Pulmonary artery endothelial cell (primary cell): ENCODE measurements at places on chromosomes 7 and 10.
A peak's percentile ranks its signal among the peaks of the same experiment; 100 is the strongest.

DNA sequence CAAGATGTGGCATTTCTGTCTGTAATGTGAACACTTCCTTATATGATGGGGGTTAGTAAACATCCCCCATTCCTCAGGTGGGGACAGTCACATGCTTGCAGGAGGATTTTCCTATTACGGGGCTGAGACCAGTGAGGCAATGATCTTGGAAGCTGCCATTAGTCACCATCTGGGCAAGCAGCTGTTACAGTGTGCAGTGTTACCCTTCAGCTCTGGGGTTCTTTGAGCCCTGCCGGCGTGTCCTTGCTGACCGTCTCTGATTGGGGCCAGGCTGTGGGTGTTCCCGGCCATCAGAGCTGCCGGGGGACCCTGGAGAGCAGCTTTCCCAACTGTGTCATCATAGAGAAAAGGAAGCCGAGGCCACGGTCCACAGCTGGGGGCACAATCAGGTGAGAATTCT, 126.8 kb upstream of the FAM20C start:
- no peak for DNase-seq

DNA sequence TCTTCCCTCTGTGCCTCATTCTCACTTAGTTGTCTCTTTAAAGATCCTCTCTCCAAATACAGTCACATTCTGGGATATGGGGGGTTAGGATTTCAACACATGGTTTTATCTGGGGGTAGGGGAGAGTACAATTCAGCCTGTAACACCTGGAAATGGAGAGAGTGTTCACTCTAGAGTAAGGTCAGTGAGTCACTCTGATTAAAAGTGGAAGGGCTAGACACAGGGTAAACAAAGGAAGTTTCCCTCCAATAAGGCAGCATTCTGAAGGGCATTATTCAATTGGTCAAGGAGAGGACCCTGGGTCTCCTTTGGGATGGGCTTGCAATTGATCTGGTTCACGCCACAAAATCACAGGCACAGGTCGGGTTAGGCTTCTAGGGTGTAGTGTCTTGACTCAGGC, 232.8 kb upstream of the NPSR1 start:
- no peak for DNase-seq

DNA sequence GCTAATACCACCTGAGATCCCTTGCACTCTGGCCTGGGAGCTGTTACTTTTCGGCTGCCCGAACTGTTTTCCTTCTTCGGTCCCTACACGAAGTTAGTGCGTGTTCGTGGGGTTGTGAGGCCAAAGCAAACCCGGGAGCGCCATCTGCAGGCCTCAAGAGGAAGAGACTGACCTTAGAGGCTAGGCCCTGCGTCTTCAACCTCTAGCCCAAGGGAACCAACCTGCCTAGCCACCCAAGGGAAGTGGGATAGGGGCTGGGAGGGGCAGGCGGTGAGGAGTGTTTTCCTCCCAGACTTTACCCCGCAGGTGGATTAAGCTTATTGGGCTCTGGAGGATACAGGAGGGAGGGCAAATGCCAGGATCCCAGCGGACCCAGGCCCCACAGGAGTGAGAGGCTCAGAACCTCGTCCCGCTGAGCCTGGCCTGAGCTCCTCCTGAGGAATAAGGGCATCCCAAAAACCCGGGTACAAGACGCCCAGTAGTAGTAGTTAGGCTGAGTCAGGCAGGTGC, 1.7 kb upstream of the PAX2 start:
- DNase-seq, result peak; percentile 29

DNA sequence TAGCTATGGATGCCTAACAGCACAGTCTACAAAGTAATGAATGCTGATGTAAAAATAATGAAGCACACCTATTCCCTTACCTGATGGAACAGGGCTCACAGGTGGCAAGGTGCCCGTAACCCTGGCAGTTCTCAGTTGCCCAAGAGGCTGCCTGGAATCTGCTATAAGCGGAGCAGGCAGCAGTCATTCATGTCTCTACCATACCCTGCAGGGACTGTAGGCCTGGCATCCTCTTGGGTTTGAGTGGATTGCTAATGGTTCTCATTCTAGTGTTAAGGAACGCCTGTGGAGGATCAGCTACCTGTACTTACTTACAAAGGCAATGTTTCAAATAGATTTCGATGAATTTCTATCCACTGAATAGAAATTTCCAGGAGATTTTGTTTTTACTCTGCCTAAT, 38.4 kb downstream of the BAIAP2L1 start:
- no peak for DNase-seq

DNA sequence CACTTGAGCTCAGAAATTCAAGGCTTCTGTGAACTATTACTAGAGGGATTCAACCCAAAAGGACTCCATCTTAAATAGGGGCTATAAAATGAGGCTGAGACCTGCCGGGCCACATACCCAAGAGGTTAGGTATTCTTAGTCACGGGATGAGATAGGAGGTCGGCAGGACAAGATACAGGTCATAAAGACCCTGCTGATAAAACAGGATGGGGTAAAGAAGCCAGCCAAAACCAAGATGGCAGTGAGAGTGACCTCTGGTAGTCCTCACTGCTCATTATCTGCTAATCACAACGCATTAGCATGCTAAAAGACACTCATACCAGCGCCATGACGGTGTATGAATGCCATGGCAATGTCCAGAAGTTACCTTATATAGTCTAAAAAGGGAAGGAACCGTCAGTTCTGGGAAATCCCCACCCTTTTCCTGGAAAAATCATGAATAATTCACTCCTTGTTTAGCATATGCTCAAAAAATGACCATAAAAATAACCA, 101.2 kb upstream of the TRIM24 start:
- no peak for DNase-seq

DNA sequence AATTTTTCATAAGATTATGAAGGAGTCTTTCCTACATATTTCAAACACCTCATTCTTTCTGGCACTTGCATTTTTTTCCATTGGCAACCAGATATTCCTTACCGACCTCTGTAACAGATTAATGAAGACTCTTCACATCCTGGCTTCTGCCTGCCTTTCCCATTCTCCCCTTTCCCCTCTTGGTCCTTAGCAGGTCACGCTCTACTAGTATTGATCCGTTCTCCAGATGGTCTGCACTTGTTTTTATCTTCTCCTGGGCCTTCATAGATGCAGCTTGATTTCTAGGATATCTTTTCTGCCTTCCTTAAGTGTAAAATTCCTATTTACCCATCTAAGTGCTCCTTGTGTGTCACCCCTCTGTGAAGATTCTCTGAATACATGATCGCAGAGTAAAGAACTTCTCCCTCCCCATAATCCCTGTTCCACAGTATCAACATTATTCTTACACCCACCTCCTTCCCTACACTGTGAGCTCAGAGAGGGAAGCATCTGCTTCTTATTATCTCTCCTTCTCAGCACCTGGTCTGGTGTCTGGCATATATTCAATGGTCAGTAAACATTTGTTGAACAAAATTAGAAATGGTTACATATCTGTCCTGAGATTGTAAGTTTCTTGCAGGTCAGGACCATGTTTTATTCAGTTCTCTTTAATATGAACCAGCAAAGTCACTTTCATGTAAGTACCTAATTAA, 654.2 kb downstream of the REEP3 start:
- DNase-seq, result no peak

- DNase-seq, result no peak
These were observed 212.8 kb downstream of the MAD1L1 start for GRCh38 chr7:2019711-2020511.

GRCh38 chr10:103493362-103493915, at the start of gene NEURL1:
Gene NEURL1, plus strand, starts transcription at chr10:103493705. Its CDS starts 683 bp downstream, at chr10:103494388.
- DNase-seq, result no peak

GRCh38 chr10:124075231-124075955, 18.0 kb downstream of the CHST15 start:
- DNase-seq, result no peak

DNA sequence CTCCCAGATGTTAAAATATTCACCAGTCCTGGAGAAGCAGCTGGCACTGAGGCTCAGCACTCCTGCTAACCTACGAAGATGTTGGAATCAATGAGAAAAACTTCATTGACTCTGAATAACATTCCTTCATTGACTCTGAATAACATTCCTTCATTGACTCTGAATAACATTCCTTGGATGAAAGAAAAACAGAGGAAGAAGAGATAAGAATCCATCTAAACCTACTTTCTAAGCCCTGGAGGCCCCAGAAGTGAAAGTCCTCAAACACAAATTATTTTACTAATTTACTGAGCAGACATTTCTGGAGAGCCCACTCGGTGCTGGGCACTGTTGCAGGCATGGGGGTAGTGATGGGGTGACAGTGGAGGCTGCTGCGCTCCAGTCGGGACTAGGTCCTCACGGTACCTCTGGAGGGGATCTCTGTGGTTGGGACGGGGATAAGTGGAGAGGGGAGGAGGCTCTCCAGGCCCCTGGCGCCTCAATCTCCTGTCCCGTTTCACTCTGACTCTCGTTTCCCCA, 254.1 kb downstream of the WDR37 start:
- DNase-seq, result no peak

GRCh38 chr10:24866604-24867583, 85.5 kb downstream of the PRTFDC1 start:
- no peak for DNase-seq

- DNase-seq, result no peak
These were observed 27.2 kb upstream of the WNT16 start for GRCh38 chr7:121301446-121302213.

GRCh38 chr7:133434246-133434865, 181.5 kb downstream of the EXOC4 start:
- DNase-seq, result no peak

DNA sequence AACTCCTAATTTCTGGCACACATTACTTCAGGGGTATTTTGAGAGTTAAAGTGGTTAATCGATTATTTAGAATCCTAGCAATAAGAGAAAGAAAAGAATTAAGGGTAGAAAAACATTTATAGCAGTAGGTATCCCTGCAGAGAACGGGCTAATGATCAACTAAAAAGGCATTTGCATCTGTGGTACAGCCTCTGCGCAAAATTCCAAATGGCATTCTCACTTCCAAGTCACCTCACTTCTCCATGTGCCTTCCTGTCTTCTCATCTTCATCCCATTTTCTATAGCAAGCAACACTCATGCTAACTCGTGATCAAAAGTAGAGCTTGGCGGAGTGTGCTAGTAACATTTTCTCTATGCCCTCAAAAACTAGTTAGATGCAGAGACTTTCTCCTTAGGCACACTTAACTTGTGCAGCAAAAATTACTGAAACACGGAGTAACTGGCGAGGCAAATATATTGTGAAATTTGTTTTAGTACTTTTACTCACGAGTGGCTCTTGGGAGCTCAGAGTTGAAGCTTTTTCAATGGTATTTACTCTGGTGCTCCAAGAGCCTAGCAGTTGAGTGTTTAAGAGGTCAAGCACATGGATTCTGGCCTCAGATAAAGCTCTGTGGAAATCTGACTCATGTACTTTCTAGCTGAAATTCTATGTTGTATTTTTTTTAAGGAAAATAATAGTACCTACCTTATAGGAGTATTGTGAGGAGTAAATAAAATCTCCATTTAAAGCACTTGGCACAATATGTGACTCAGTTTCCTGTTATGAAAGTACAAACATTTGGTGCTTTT, 65.1 kb downstream of the MET start:
- DNase-seq, result peak; percentile 57

GRCh38 chr10:5540891-5541290, 16.1 kb downstream of the CALML3 start:
- no peak for DNase-seq

- no peak for DNase-seq
These were observed 8.2 kb downstream of the INPP5A start for GRCh38 chr10:132545659-132546367.

DNA sequence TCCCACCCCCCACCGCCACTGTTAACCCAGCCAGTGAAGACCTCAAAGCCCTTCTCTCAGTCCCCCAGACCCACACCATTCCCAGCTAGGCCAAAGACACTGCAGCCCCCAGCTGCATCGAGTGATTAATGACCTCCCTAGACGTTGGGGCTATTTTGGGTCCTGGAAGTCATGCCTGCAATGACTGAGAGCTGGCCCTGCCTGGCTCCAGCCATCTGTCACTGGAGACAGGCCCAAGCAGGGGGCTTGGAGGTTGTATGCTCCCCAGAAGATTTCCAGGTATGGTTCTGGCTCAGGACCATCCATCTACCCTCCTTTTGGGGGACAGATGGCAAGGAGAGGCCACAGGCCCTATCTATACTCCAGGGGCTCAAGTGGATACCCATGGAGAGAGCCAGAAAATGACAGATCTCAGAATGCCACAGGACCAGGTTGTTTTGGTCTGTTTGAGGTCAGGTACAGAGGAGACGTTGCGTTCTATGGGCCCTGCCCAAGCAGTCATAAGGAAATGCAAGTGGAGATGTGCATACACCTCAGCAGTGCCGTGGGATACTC, 5.1 kb downstream of the KCNIP2 start:
- no peak for DNase-seq

- no peak for DNase-seq
These were observed 223.8 kb upstream of the CCDC6 start for GRCh38 chr10:60130130-60130579.

GRCh38 chr7:21869785-21870402, 75.8 kb downstream of the CDCA7L start:
- DNase-seq, result no peak

GRCh38 chr10:12720217-12720981, 281.1 kb downstream of the CCDC3 start:
- peak; percentile 91 for DNase-seq

GRCh38 chr10:112950714-112951358, 789 bp downstream of the TCF7L2 start:
- DNase-seq, result no peak

GRCh38 chr7:128989961-128990360, 52.2 kb downstream of the IRF5 start:
- no peak for DNase-seq

GRCh38 chr7:70736715-70737460, 395.1 kb upstream of the GALNT17 start:
- no peak for DNase-seq

- peak; percentile 74 for DNase-seq
These were observed 196.0 kb downstream of the RNLS start for GRCh38 chr10:88386821-88387773.

- DNase-seq, result no peak
These were observed 4.9 kb upstream of the PPIA start for GRCh38 chr7:44791278-44792219.

GRCh38 chr10:32938554-32939061, 19.4 kb downstream of the ITGB1 start:
- no peak for DNase-seq
